ENCODE measurements at places on chromosomes 12 and 14.

- no peak for DNase-seq
These were observed 4.9 kb upstream of the TCP11L2 start for GRCh38 chr12:106297681-106298080.

GRCh38 chr14:24182110-24182882 lies 6.3 kb downstream of the IPO4 start:
- no peak for DNase-seq

DNA sequence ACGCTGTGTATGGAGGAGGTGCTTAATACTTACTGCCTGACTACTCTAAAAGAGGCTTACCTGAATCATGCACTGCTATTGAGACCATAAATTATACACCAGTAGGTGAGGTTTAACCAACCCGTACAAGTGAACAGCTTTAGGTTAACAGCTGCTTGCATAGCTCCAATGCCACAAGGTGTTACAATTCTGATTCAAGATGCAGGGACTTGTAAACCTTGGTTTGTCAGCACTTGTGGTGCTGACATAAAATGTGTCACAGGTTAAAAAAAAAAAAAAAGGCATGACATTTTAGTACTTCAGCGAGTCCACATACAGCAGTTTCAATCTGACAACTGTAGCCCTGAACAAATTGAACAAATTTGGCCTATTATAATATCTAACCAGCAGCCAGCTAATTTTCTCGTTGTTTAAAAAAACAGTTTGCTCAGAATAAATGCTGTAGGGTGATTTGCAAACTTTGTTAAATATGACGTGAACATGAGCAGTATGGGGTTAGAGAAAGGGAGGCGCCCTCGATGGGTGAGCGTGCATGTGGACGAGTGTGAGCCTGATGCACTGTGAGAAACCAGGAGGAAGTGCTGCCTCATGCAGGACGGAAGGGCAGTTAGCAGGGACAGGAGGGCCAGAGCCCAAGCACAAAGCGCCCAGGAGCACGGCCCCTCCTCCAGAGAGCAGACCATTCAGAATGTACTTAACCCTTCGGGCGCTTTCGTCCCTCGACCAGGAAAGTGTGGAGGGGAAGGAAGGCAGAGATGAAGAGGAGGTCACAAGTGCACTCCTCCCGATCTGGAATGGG lies 44.7 kb downstream of the TCHP start:
- DNase-seq = no peak

DNA sequence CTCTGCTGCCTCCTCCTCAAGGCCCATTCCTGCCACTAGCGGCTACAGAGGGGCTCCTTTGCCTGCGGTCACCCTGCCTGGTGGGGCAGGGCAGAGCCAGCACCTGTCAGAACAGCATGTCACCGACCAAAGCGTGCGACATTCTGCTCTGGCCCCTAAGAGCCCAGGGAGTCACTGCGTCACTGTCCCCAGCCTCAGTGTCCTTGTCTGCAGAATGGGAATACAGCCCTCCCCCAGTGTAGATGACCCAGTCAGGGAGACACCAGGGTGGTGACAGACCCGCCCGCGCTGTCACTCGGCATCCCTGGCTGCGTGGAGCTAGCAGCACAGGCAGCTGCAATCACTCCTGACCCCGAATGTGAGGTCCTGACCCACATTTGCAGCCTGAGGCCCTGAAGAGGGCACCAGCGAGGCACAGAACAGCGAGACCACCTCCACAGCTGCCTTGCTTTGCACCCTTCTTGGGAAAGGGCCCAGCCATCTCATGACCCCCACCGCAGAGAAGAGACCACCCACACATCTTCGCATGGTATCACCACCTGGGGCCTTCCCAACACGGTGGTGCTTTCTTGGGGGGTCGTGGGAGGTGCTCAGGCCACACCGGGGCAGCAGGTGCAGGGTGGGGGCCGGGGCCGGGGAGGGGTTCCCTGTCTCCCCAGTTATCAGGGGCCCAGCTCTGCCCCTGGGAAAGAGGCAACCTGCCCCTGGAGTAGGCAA lies 2.5 kb downstream of the AHNAK2 start:
- DNase-seq = no peak

Data from NCI-H1436 treated with DMSO at 0.1 percent for 48 hours (cell line).